Right forelimb (tissue), 1 donor: ENCODE measurements at places on chromosomes 3 and 15.

DNA sequence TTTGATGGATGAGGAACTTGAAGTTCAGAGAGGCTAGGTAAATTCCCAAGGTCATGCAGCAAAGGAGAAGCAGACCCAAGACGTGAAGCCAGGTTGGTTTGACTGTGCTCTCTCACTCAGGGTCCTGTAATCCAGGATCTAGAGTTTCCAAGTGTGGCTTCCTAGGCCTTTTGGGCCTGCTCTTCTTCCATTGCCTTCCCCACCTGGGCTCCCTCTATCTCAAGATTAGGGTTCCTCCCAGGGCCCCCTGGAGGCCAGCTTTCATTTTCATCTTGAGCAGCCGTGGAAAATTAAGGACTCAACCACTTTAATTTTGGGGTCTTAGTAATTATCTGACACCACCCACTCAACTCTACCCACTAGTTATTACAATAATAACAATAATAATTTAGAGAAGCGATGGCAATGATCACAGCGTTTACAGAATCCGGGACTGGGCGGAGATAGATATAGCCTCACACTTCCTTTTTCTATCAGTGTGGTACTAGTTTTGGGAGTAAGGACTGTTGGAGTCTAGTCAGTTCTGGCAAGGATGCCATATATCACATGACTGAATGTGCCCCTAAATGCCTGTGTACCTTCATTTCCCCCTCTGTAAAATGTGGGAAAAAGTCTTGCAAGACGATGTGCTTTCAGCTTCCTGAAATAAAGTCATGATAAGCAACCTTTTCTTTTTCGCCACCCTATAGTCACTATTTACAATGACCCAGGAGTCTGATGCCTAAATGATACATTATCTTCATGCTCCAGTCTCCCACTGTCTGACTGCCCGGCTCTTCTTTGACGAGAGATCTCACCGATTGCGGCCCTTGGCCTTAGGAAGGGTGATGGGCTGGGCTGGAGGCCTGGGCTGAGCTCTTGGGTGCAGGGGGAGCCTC is 30.2 kb upstream of the MAGEF1 start:
- DNase-seq = peak; percentile 39

- DNase-seq = no peak
These were observed 374.7 kb downstream of the IL5RA start for GRCh38 chr3:2735392-2735894.

- no peak for DNase-seq
These were observed 42.8 kb upstream of the FBXL22 start for GRCh38 chr15:63554337-63554927.

- DNase-seq = no peak
These were observed 21.9 kb downstream of the ACAA1 start for GRCh38 chr3:38114875-38115644.

GRCh38 chr3:8984526-8984925 is 21.3 kb upstream of the RAD18 start:
- DNase-seq = no peak

GRCh38 chr3:107025961-107026360 is 351.3 kb upstream of the CCDC54 start:
- no peak for DNase-seq

GRCh38 chr3:81503026-81503425 is 258.4 kb downstream of the GBE1 start:
- no peak for DNase-seq

DNA sequence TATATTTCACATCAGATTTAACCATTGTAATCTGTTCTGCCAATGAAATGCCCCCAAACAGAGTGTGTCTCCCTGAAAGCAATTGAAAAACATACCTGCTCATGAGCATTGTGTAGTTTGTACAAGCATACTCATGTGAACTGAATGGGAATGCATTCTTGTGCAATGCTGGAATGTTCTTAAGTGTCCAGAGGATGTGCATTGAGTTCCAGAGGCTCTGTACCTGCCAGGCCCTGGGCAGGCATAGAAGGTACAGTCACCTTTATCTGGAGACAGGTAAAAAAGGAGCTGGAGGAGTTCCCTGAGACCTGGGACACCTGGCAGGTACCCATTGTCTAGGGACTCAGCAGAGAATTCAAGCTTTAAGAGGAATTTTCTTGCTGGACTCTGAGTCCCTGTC is 2.8 kb downstream of the MRAS start:
- peak; percentile 11 for DNase-seq

DNA sequence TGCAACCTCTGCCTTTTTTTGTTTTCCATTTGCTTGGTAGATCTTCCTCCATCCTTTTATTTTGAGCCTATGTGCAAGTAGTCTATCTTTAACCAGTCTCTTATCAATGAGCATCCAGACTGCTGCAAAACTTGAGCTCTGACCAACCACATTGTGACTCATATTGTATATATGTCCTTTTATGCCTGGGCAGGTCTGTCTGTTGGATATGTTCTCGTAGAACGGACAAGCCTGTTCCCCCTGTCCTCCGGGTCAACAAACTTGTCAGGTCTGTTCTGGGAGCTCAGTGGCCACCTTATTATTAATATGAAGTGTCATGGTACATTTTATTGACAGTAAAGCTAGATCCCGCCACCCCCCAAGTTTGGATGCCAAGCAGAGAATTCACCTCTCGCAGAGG is 252.9 kb upstream of the ST8SIA2 start:
- no peak for DNase-seq

DNA sequence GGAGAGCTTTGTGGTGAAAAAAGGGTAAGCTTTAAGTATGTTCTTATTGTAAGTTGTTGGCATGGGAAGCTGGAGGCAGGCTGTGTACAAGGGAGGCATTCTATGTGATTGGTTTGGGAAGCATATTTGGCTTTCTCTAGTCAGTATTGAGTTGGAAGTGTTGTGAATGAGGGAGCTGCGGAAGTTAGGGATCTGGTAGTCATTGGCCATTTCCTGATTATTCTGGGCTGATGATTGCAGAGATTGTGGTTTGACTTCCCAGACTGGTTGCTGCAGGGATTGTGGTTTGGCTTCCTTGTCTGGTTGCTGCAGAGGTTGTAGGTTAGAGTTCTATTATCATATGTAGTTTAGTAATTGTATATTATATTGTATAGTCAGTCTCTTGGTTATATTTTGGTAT is 21.0 kb downstream of the STXBP5L start:
- no peak for DNase-seq

DNA sequence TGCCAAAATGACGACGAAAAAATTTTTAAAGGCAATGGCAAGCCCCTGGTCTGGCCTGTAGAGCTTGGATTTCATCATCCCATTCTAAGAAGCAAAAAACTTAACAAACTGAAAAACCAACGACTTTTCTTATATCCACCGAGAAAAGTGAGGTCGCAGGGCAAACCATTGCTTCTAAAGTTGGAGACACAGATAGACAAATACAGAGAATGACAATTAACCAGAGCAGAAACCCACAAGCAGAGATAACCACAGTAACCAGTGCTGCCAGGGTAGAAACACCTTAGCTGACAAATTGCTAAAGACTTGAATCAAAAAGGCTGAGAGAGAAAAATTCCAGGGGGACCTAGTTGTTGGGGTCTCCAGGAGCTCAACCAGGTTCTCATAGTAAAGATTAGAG is 386.5 kb upstream of the SGO1 start:
- DNase-seq = no peak

GRCh38 chr3:42533161-42533897 is 30.9 kb downstream of the VIPR1 start:
- no peak for DNase-seq

GRCh38 chr15:99735868-99736267 is 2.6 kb upstream of the LYSMD4 start:
- DNase-seq = no peak

DNA sequence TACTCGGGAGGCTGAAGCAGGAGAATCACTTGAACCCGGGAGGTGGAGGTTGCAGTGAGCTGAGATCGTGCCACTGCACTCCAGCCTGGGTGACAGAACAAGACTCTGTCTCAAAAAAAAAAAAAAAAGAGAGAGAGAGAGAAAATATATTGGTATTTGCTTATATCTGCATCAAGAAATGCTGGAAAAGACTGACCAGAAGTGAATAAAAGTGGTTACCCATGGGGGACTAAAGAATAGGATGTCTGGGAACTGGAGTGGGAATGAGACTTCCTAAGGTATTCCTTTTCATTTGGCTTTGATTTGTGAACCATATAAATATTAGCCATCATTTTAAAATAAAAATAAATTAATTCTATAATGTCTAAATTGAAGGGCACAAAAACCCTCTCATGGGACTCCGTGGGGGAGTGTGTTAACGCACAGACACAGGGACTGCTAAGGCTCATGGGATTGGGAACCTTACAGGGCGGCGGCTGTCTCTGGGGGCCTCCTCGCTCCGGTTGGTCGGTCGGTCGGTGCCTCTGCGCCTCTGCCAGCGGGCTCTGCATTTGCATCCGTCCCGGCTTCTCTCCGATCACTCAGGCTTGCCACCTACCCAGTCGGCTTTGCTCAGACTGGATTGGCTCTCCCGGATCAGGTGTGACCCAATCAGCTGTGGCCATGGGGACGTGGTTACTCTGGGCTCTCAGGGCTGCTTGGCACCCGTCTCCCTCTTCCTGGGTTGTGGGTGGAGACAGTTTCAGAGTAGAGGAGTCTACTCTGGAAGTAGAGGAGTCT is 12.7 kb upstream of the TSPAN3 start:
- peak; percentile 64 for DNase-seq

DNA sequence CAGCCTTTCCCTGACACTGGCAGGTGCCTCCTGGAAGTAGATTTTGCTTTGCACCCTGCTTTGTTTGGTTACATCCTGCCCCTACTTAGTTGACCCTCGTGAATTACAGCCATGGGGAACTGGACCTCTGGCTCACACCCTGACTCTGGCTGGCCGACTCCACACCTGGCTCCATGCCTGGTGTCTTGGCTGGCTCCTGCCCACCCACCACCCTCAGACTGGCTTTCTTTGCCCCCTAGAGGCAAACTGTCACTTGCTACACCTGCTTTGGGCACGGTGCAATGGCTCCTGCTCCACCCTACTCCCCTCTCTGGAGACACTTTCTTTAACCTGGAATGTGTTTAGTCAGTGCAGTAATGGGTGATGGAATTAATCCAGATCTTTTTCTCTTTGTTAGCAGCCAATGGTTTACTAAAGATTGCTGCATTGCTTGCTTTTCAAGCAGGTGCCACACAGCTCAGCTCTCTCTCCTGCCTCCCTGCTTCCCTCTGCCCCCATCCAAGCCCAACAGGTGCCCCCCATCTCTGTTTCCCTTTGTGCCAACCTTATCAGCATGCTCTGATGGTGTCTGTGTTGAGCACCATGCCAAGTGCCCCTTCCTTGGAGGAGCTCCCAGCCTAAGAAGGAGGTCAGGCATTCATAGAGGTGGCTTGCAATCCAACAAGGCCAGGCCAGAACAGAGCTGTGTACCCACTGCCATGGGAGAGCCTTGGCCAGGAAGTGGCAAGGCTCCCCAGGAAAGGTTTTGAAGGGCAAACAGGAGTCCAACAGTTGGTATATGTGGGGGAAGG is 38.4 kb downstream of the RASGRF1 start:
- DNase-seq = no peak

- DNase-seq = no peak
These were observed 61.3 kb upstream of the TAMM41 start for GRCh38 chr3:11907667-11908660.

- DNase-seq = no peak
These were observed 6.5 kb downstream of the RPS17 start for GRCh38 chr15:82533801-82534200.

GRCh38 chr15:66050264-66050663 is 181.0 kb downstream of the RAB11A start:
- DNase-seq = no peak

- no peak for DNase-seq
These were observed 10.7 kb upstream of the MAPK6 start for GRCh38 chr15:52008359-52008697.

DNA sequence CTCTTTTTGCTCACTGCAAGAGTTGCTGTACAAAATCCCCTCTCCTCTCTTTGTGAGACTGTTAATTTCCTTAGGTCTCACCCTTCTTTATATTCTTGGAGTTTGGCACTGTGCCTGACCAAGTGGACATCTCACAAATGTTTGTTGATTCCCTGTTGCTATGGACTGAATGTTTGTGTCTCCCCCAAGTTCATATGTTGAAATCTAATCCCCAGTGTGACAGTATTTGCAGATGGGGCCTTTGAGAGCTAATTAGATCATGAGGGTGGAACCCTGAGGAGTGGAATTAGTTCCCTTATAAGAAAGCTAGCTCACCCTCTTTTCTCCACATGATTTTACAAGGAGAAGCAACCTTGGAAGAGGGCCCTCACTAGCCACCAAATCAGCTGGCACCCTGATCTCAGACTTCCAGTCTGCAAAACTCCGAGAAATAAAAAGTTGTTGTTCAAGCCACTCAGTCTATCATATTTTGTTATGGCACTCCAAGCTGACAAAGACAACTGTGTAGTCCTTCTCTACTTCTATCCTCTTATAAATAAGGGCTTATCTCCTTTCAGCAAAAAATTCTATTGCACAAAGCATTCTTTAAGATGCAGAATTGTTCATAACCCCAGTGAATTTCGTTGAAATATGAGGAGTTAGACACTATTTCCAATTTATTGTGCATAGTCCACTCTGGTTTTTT is 65.5 kb upstream of the NPHP3 start:
- DNase-seq = no peak

DNA sequence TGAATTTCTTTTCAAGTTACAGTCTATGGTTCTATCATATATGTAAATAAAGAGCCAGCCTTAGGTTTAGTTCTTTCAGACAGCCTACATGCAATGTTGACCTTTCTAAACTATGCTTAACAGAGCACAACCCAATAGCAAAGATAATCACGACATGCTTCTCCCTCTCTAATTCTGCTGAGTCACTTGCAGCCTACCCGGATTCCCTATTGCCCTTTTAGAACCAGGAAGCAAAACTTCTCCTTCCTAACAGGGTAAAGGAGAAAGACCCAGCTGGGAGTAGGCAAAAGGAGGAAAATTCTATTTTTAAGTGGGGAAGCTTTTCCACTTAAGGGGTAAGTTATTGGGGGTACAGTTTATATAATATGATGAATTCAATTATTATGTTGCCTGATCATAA is 79.3 kb downstream of the SLC7A14 start:
- DNase-seq = no peak

DNA sequence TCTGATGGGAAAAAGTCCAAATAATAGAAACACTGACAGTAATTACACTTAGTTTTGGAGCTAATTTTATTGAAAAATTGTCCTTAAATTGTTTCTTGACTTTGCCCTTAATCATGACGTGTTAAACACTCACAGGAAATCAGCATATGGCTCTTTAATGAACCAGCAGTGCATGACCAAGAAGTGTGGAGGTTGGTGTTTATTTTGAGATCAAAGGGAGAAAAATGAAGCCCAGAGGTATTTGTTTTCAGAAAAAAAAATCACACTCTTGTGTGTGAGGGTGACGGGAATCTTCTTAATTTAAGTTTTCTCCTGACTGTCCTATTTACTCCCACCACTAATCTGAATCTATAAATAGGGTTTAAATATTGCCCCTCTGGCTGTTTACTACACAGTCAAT is 28.8 kb upstream of the SYNM start:
- no peak for DNase-seq

- DNase-seq = no peak
These were observed 53.6 kb upstream of the AP4E1 start for GRCh38 chr15:50854601-50855490.

GRCh38 chr3:102745881-102746280 is 311.1 kb downstream of the ZPLD1 start:
- DNase-seq = no peak

- no peak for DNase-seq
These were observed 41.4 kb downstream of the EOMES start for GRCh38 chr3:27680517-27681246.

- no peak for DNase-seq
These were observed 202.8 kb upstream of the UBE2E1 start for GRCh38 chr3:23602971-23603370.

- DNase-seq = no peak
These were observed 114.4 kb downstream of the TPRG1 start for GRCh38 chr3:189286188-189286587.
